ENCODE measurements at places on chromosomes 11 and 22. TPM values are rescaled to one million over a fixed set of nuclear protein-coding genes. Genes with fewer than 3 reads are reported as not detected.

- no peaks in the 10 kb centered on the region for H3K36me3 ChIP-seq
- no peaks in the 10 kb centered on the region for H3K27me3 ChIP-seq
- no peak overlapping the region for H3K27ac ChIP-seq
- no peaks in the 10 kb centered on the region for H3K4me1 ChIP-seq
- no peak overlapping the region for H3K4me3 ChIP-seq
- DNase-seq = no peak
Measured at GRCh38 chr22:28574159-28574788, 105.4 kb downstream of the TTC28 start.

- H3K27me3 ChIP-seq = no peaks in the 10 kb centered on the region
- H3K4me3 ChIP-seq = peak within 1 kb of the TSS; percentile 75
- peak; percentile 88 for DNase-seq
- H3K4me1 ChIP-seq = peaks cover 40% of the 10 kb centered on the region
- no peaks in the 10 kb centered on the region for H3K36me3 ChIP-seq
Measured at GRCh38 chr22:44701824-44702478, at the start of gene PRR5. TSS of gene PRR5 (plus strand) at chr22:44702204. CDS start at chr22:44702475, 271 bp downstream.

GRCh38 chr22:38298312-38299005, 18.8 kb downstream of the CSNK1E start:
- H3K36me3 ChIP-seq = peaks cover 98% of the 10 kb centered on the region
- no peak overlapping the region for H3K4me3 ChIP-seq
- H3K4me1 ChIP-seq = peaks cover 36% of the 10 kb centered on the region
- H3K27ac ChIP-seq = peak overlapping the region; percentile 73
- H3K27me3 ChIP-seq = no peaks in the 10 kb centered on the region

- H3K27ac ChIP-seq = no peak overlapping the region
- H3K4me1 ChIP-seq = no peaks in the 10 kb centered on the region
- no peaks in the 10 kb centered on the region for H3K27me3 ChIP-seq
- no peak for DNase-seq
- no peak overlapping the region for H3K4me3 ChIP-seq
Measured at GRCh38 chr11:84626256-84626655, 1000.9 kb downstream of the DLG2 start.

DNA sequence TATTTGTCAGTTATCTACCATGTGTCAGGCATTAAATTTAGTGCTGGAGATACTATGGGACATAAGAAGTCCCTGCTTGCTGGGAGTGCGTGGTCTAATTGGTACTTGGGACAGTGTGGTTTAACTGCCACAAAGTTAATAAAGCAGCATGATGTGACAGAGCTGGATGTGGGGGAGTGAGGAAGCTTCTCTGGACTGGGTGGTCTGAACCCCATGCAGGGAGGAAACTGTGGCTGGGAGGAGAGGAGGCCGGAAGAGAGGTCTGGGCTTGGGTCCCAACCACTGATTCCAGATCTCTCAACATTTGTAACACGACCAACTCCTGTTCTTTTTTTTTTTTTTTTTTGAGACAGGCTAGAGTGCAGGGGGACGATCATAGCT, 37.1 kb downstream of the ST3GAL4 start:
- peaks cover 49% of the 10 kb centered on the region for H3K4me1 ChIP-seq
- H3K27me3 ChIP-seq = no peaks in the 10 kb centered on the region
- no peak overlapping the region for H3K4me3 ChIP-seq
- no peak overlapping the region for H3K27ac ChIP-seq
- H3K36me3 ChIP-seq = no peaks in the 10 kb centered on the region

GRCh38 chr11:133385781-133386180, 146.5 kb downstream of the OPCML start:
- no peaks in the 10 kb centered on the region for H3K36me3 ChIP-seq
- peaks cover 4% of the 10 kb centered on the region for H3K27me3 ChIP-seq
- H3K27ac ChIP-seq = no peak overlapping the region
- peaks cover 8% of the 10 kb centered on the region for H3K4me1 ChIP-seq

DNA sequence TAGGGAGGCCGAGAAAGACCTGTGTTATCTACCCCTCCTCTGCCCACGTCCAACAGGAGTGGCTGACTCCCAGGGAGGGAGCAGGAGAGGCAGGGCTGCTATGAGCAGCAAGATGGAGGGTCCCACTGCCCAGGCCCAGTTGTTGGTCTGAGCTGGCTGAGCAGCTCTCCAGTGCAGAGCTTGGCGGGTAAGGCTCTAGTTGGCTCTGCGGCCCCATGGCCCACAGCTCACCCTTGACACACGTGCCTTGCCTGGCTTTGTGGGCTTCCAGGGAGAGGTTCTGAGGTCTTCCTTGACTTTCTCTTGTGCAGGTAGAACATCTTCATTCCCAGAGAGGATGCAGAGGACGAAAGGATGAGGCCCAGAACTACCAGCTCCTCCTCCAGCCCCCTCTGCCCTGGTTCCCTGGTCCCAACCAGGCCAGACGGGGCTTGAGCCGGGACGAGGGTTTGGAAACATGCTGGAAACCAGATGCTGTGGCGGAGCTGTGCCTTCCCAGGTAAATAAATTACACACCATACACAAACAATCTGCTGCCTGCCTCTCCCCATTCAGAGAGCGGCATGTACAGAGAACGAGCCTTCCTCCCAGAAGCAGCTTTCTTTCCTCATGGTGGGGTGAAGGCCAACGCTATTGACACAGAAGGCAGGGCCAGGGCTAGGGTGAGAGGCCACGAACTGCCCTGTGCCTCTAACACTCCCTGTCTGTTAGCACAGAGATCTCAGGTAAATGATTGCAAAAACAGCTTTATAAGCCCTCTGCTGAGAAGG, 48.1 kb downstream of the DSCAML1 start:
- H3K4me3 ChIP-seq = no peak overlapping the region
- no peak overlapping the region for H3K27ac ChIP-seq
- H3K36me3 ChIP-seq = no peaks in the 10 kb centered on the region
- no peaks in the 10 kb centered on the region for H3K27me3 ChIP-seq
- H3K4me1 ChIP-seq = no peaks in the 10 kb centered on the region

Gene HEPN1
- not detected for total RNA-seq

Measured in suprapubic skin (tissue), 4 donors.